ENCODE measurements at places on chromosomes 16 and 17.

DNA sequence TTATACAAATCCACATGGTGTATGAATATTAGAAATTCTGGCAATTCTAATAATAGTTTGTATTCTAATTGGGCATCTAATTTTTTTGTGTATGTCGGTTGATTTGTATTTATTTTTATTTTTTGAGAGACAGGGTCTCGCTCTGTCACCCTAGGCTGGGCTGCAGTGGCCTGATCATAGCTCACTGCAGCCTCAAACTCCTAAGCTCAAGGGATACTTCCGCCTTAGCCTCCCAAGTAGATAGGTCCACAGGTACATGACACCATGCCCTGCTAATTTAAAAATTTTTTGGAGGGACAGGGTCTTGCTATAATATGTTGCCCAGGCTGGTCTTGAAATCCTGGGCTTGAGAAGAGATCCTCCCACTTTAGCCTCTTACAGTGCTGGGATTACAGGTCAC lies 104.6 kb downstream of the TRIM37 start:
- DNase-seq: no peak

DNA sequence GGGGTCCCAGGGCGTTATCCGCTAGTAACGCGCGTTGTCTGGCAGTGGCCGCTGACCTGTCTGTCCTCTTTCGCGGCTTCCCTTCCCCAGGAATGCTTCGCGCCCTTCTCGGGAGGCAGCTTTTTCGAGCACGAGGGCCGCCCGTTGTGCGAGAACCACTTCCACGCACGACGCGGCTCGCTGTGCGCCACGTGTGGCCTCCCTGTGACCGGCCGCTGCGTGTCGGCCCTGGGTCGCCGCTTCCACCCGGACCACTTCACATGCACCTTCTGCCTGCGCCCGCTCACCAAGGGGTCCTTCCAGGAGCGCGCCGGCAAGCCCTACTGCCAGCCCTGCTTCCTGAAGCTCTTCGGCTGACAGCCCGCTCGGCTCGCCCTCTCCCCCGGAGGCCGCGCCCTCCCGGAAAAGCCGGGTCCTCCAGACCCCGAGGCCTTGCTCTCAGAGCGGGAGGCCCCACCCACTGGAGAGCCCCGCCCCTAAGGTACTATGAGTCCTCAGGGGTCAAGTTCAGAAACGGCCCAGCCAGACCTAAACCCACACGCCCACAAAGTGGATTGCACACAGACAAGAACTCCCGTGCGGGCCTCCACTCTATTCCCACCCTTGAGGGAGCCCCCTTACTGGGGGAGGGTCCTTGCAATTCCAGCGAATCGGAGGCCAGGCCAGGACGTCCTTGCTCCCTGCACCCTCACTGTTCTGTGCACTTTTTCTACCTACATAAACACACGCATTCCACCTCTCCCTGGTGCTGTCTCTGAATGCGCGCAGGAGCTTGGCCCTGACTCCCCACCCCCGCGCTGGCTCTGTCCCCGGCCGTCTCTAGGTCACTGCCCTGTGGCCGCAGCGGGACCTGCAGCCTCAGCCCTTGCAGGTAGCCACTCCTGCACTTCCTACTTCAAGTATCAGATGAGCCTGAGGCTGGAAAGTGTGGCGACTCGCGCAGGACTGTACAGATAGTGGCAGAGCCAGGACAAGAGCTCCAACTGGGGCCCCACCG lies 5.4 kb upstream of the SLC5A2 start:
- peak; percentile 25 for DNase-seq

GRCh38 chr17:80491478-80492342 lies 15.3 kb upstream of the NPTX1 start:
- no peak for DNase-seq

DNA sequence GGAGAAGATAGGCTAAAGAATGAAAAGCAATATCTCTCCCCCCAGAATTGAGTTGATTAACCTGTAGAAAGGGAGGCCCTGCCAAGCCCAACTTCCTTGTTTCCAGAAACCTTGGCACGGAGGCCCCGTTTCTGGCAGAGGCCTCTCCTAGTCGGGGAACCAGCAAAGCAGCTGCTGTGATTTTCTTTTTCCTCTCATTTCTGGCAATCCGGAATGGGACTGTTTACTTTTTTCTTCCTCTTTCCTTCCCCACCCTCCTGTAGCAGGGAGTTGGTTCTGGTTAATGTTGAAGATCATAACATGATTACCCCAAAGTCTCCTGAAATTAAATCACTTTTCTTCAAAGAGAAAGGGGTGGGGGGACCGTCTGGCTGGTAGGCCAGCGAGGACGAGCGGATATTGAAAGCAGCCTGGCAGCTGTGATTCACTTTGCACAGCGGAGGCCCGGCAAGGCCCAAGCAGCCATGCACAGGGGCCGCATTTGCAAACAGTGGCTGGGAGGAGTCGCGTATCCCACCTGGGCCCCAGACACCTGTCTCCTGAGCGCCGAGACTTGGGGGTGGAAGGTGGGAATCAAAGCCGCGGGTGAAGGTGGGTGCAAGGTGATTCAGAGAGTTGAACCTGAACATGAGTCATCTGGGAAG lies 51.5 kb downstream of the NTN1 start:
- DNase-seq: no peak

DNA sequence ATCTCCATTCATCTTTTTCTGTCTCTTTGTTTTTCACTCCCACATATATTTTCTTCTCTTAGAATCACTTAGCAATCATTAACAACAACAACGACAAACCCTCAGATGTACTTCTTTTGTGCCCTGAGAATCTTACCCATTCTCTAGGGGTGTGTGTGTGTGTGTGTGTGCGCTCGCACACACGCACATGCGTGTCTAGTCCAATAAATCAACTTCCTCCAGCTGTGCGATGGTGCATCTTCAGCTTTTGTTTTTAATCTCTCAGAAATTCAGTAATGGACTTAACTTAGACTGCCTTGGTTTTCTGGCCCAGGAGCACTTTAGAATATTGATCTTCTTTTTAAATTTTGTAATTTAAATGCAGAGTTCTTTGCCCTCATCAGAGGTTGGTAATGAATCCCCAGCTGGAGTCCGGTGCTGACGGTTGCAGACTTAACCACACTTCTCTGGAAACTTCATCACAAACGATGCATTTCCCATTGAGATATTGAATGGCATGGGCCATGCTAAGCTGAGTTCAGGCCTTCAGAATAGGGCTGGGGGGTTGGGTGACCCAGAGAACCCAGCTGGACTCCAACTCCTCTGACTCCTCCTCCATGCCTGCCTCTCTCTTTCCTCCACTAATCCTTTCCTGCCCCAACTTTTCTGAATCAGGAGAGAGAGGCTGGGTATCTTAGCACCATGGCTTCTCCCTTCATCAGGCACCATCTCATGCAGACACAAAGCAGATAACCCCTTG lies 193.9 kb downstream of the ZNF18 start:
- no peak for DNase-seq

DNA sequence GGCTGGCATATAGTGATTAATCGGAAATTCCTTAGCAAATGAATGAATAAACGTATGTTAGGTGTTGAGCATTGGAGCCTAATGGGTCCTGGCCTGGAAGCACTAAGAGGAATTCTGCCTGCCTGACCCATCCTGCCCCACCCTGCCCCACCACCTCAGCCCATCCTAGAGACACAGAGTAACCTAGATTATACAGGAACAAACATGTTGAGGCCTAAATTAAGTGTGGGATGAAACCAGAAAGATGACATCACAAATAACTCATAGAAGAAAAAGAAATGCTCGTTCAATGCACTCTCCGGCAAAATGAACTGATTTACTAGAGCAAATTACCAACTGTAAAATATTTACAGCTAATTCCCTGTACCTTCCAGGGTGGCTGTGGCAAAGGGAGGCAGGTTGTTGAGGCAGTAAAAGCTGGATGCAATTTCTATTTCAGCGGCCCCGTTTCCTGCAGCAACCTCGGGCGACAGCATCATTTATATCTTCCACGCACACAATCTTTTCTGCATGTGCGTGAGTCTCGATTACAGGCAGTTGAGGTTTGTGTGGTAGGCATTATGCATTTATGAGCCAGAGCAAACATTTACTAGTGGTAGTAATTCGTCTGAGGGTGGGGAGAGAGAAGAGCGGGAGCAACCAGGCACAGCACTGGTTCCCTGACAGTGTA lies 417.2 kb downstream of the HS3ST4 start:
- no peak for DNase-seq

DNA sequence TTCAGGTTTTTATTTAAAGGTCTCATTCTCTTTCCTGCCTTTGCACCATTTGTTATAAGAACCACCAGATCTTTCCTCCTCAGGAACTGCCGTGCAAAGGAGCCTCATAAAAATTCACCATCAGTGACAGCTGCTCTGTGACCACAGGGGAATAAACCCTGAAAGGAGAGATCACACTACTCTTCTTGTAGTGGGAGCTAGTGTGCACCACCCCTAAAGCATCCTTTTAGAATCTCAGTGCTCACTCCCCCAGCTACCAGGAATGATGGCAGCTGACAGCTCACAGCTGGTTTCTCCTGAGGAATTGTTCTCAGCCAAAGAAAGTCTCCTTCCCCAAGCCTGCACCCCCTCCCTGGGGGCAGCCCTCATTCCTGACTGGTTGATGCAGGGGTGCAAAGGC lies 18.7 kb downstream of the VAT1L start:
- DNase-seq: no peak
